ENCODE measurements at places on chromosomes 6 and 20.

GRCh38 chr6:3283241-3283640 is 24.5 kb downstream of the PSMG4 start:
- no peak for DNase-seq

DNA sequence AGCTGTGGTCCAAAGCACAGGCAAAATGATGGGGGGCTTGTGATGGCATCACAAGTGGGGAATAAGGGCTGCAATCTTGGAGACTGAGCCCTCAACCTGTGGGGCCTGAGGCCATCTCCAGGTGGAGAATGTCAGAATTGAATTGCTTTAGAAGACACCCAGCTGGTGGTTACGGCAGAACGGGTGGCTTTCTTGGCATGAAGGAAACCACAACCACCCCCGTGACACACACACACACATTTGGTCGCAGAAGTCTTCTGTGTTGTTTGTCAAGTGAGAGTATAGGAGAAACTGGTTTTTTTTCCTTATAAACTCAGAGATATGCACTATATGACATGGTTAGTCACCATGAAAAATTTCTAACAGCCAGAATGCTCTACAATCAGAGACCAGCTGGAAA is 139.5 kb upstream of the CDH4 start:
- DNase-seq = no peak

GRCh38 chr6:9623228-9623832 is 791.5 kb downstream of the TFAP2A start:
- no peak for DNase-seq

- no peak for DNase-seq
These were observed 133.9 kb downstream of the ZDHHC14 start for GRCh38 chr6:157514659-157515496.

GRCh38 chr6:109309917-109310316 is 72.3 kb downstream of the CD164 start:
- no peak for DNase-seq

DNA sequence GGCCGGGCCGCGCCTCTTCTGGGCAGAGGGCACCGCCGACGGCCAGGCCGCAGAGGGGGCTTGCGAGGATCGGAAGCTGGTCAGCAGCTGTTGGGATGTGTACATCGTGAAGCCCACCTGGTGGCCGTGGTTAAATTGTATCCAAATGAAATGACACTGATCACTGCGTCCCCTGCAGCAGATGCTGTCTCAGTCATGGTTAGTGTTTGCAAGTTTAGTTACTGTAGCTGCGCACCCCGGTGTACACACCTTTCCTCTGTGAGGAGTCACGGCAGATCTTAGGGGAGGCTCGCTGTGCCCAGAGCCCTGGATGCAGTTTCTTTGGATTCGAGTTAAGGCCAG is 653 bp downstream of the NAA20 start:
- no peak for DNase-seq

- no peak for DNase-seq
These were observed 23.3 kb upstream of the CDKN1A start for GRCh38 chr6:36655085-36655724.

- DNase-seq = no peak
These were observed 8.8 kb downstream of the SLC17A9 start for GRCh38 chr20:62961310-62961783.

Measured in skeletal muscle cell (primary cell).